Airway epithelial cell (primary cell): ENCODE measurements at places on chromosomes 12 and 14. TPM values are rescaled to one million over a fixed set of nuclear protein-coding genes. Genes with fewer than 3 reads are reported as not detected.

Gene SLCO1B1
- total RNA-seq: not detected in 2 replicates

Gene INSM2
- total RNA-seq: not detected in 2 replicates

Gene UTP20
- 10.5 and 11.2 TPM in 2 replicates for total RNA-seq

Gene SLC35F4
- total RNA-seq: not detected in 2 replicates

Gene FOXN4
- not detected in 2 replicates for total RNA-seq

Gene ESRRB
- total RNA-seq: 0.21 TPM in 1 of 2 replicates, not detected in the other

Gene CDKN1B
- total RNA-seq: 17.1 and 18.1 TPM in 2 replicates

Gene WASHC3
- 31.6 and 57.7 TPM in 2 replicates for total RNA-seq
